ENCODE measurements at places on chromosomes 11 and 22. TPM values are rescaled to one million over a fixed set of nuclear protein-coding genes. Genes with fewer than 3 reads are reported as not detected.

GAL gene
- total RNA-seq = not detected

PARVG gene
- total RNA-seq = 96.2 TPM

PGA5 gene
- 0.32 TPM for total RNA-seq

DGCR6 gene
- total RNA-seq = 4.5 TPM

CCDC73 gene
- total RNA-seq = 0.09 TPM

LRRC32 gene
- total RNA-seq = 121 TPM

MS4A4A gene
- total RNA-seq = 89.5 TPM

LRRC55 gene
- total RNA-seq = 0.12 TPM

NOL12 gene
- 23.0 TPM for total RNA-seq

ABCG4 gene
- 0.15 TPM for total RNA-seq

SLC3A2 gene
- total RNA-seq = 214 TPM
